ENCODE measurements at places on chromosomes 4 and X.

DNA sequence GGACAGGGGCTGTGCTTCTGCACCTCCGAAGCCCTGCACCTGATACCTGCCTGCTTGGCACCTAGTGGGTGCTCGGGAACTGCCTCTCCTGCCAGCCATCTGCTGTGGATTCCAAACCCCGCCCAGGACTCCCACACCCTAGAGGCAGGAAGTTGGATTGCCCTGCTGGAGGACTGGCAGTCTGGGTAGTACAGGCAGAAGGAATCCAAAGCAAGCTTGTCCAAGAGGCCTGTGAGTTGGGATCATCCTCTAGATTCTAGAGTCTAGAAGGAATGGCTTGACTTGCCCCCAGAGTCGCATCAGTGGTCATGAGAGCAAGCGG is 64.6 kb upstream of the MTM1 start:
- no peak for DNase-seq

GRCh38 chr4:145842224-145842887 is 96.3 kb downstream of the ZNF827 start:
- no peak for DNase-seq

DNA sequence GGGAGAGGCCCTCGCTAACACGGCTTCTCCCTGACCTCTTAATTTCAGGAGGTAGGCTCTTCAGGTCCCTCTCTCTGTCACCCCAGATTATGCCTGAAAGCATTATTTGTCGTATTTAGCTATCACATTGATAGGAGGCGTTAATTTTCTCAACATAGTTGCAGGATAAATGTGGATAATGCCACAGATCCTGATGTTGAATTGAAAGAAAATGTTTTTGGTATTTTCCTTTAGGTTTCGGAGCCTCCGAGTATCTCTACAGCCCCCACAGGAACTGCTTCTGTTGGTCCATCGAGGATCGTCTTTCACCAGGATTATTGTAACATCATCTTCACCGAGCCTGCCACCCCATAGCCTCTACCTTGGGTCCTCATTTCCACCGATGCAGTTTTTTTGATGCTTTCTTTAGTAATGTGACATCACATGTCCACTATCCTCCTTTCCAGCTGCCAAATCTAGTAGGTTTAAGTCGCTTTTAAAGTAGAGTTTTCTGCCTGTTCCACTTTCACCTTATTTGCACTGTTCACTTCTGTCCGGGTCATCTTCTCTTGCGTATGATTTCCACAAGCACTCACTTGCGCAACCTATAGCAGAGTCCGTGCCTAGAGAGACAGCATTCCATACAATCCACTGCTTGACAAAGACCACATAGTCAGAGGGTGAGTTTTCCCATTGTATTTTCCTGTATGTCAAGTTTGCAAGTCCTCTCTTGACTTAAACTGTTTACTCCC is 665 bp downstream of the TIGD2 start:
- peak; percentile 9 for DNase-seq

DNA sequence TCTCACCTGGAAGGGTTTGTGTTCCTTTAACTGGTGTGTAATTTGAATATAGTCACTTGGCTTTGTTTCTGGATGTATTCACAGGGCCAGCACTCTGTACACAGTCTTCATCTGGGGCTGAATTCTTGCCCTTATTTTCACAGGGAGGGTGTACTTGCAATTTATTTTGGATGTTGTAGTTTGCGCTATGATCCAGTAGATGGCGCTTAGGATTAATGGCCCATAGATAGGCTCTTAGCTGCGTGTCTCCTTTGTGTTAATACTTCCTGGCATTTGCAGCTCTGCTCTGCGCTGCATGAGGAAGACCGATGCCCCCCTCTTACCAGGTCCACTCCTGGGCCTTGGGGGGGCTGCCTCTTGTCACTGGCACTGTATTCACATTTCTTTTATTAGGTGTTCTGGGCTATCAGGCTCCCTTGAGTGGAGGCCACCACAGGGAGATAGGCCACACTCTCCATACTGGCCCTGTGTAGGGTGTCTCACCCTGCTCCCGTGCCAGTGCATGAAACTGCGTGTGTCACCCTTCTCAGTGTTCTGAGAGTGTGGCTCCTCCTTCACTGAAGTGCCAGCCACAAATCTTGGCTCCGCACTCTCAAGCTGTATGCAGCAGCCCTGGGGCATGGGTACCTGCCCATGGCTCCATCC is 562.2 kb downstream of the ZIC3 start:
- DNase-seq, result peak; percentile 19

DNA sequence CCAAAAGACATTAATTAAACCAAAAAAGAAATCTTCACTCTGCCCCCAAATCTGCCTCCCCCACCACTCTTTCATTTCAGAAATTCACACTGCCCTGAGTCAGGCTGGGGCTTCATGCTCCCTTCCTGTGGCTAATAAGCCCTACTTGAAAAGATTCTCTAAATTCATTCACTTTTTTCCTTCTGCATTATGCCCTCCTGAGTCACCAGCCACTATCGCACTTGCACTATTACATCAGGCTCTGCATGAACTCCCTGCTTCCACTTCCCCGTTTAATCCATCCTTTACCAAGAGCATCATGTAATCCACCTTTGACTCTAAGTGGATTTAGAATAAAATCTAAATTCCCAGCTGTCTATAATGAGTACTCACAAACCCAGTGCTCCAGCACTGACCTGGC is 295.4 kb upstream of the KLF3 start:
- DNase-seq, result no peak

DNA sequence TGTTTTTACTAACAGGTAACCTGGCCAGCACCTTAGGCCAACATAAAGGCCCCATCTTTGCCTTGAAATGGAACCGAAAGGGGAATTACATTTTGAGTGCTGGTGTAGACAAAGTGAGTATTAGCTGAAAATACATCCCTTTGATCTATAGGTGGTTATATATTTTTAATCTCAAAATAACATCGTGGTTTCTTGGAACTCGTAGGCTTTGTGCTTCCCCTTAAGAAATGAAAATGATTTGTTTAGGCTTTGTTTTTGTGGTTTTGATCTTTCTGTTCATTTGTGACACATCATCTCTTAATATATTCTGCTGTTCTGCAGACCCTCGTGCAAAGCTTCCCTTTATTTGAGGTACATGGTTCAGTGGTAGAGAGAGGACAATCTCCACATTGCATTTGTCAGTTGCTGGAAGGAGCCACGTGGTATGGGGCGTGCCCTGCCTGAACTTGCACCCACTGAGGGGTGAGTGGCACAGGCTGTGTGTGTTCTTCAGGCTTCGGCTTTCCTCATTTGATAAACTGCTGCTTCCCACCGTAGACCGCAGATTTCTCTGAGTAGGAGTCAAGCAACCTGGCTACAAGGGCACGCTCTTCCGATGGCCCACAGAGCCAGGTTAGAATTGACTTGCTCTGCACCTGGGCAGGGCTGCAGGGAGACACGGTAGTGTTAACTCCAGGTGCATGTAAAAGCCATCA is 72.2 kb downstream of the GPR143 start:
- DNase-seq, result no peak

DNA sequence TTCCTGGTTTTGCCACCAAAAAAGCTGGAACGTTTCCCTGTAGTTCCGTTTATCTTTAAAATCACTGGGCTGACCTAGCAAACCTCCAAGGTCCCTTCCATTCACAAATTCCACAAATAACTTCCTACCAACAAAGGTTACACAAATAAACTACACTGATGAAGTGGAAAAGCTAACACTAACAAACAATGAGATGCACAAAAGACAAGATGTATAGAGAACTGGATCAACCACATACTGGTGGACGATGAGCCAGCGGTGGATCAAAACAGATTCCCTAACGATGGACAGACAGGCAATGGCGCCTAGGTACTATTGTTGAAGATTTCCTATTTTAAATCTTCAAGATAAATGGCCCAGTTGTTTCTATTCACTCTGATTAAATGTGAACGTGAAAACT is 15.5 kb downstream of the AFAP1 start:
- no peak for DNase-seq

DNA sequence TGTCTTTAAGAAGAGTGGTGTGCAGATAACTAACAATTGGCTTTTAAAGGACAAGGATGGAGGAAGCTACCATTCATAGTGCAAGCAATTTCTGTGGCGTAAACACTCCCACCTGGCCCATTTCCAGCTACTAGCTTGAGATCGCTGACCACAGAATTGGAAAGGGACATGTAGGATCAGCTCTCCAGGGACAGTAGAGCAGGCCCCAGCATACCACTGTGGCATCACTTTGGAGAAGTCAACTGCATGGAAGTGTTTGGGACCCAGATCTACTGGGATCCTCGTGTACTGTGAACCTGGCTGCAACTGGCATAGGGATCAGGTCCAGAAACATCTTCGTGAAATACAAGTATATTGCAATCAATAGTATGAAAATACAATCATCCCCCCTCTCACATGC is 515.0 kb downstream of the INPP4B start:
- DNase-seq, result no peak

- DNase-seq, result no peak
Observed at GRCh38 chr4:66575008-66575696, 904.9 kb upstream of the EPHA5 start.

GRCh38 chr4:42608551-42608950 is 48.4 kb downstream of the ATP8A1 start:
- no peak for DNase-seq

DNA sequence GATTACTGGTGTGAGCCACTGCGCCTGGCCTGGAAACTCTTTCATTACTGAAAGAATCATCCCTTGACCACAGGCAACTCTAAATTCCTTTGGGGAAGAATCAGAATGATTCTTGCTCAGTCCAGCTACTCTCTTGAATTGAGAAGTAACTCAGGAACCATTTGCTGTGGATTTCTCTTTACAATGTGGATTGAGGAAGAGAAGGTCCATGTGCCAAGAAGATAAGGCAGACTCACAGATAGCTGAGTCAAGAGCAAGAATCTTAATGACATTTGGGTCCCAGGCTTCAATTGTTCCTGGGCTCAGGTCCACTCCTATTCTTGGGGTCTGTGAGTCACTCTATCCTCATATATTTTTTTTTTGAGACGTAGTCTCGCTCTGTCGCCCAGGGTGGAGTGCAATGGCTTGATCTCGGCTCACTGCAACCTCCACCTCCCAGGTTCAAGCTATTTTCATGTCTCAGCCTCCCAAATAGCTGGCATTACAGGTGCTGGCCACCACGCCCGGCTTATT is 6.2 kb upstream of the MGARP start:
- no peak for DNase-seq

DNA sequence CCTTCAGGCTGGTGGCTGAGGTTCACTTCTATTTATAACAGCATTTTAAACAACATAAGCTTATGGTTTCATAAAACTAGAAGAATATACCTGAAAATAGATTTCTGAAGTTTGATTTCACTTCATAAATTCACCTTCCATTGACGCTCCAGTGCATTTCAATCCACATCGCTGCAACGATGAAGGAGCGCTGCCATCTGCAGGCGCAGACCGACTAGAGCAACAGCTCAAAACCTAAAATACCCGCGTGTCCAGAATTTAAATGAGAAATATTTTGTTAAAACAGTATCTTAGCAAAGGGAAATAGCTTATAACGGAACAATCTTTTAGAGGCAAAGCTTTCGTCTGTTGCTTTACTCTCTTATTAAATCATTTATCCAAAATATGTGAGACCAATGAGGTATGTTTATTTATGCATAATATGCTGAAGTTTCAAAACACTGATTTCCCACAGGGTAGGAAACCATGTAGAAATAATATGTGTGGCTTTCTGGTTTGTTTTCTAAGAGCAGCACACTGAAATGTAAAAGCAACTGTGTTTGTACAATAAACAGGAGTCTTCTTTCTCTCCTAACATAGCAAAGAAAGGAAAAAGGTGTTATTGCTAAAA is 816.4 kb upstream of the FRG1 start:
- peak; percentile 57 for DNase-seq

- DNase-seq, result no peak
Observed at GRCh38 chr4:169124661-169125060, 114.6 kb upstream of the CBR4 start.

- DNase-seq, result no peak
Observed at GRCh38 chr4:176291748-176292147, 22.7 kb upstream of the ASB5 start.

DNA sequence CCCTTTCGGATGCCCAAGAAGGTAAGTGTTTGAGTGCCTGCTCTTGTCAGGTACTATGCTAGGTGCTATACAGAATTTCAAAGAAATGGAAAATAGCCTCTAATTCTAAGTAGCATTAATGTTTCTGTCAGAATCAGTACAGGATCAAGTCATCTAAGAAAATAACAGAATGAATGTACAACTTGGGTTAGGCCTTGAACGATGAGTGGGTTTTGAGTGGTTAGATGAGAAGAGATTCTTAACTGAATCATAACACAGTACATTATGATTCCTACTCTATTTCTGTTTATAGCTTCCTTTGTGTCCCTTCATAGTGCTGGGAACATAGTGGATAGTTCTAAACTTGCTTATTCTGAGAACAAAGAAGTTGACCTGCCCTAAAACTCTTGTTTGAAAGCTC is 253.9 kb downstream of the GLUD2 start:
- no peak for DNase-seq

DNA sequence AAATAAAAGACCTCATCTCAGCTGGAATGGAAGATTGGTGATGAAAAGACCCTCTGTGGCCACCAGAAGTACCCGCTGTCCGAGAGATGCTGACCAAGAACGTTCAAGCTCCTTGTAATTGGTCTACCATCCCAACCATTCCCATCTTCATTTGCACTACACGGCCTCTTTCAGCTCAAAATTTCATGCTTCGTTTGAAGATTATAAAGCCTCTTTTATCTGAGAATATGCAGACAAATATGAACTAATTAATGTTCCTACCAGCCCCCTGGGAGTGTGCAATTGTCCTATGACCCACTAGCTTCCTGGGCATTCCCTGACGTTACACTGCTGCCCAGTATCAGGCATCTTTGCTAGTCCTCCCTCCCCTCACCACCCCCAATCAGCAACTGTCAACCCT is 583.7 kb downstream of the MID1IP1 start:
- DNase-seq, result no peak

DNA sequence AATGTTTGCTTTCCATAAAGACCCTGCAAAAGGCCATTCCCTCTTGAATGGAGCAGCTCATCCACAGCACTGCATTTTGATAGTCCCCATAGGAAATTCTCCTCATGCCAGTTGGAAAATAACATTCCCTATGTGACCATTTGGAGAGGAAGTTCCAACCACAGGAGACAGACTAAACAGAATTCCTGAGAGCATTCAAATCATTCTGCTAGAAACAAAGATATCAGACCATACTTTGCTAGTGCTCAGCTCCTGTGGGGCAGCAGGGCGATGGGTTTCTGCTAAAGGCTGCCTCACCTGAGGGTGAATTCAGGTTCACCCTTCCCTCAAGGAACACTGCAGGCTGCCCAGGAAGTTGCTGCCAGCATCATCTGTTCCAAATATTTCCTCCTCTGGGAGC is 58.8 kb downstream of the LNX1 start:
- DNase-seq, result no peak

Data from endothelial cell (in vitro differentiated cells).